ENCODE measurements at places on chromosomes 2 and 18. TPM values are rescaled to one million over a fixed set of nuclear protein-coding genes. Genes with fewer than 3 reads are reported as not detected.

HOXD13 gene
- total RNA-seq: not detected

RBM44 gene
- 0.19 TPM for total RNA-seq

C2orf81 gene
- 4.6 TPM for total RNA-seq

ACAA2 gene
- 123 TPM for total RNA-seq

DQX1 gene
- 0.74 TPM for total RNA-seq

TCF23 gene
- not detected for total RNA-seq

LTBP1 gene
- 34.1 TPM for total RNA-seq

WNT6 gene
- total RNA-seq: not detected

RNF25 gene
- total RNA-seq: 22.1 TPM

SPDYA gene
- 0.42 TPM for total RNA-seq

NAT8 gene
- not detected for total RNA-seq

KCNE4 gene
- total RNA-seq: not detected

CFC1 gene
- not detected for total RNA-seq

POTEJ gene
- not detected for total RNA-seq

GATA6 gene
- not detected for total RNA-seq

MYOM1 gene
- 0.38 TPM for total RNA-seq

CYP27A1 gene
- 4.2 TPM for total RNA-seq

TUBA4B gene
- total RNA-seq: 0.14 TPM

EHBP1 gene
- 47.9 TPM for total RNA-seq

CNGA3 gene
- not detected for total RNA-seq

LAMA3 gene
- 4.9 TPM for total RNA-seq

PDK1 gene
- 26.5 TPM for total RNA-seq

TUBA3E gene
- 0.66 TPM for total RNA-seq

AP1S3 gene
- 25.5 TPM for total RNA-seq

CNDP1 gene
- not detected for total RNA-seq

ITGA4 gene
- total RNA-seq: 2.4 TPM

SAG gene
- total RNA-seq: not detected

HOXD10 gene
- total RNA-seq: not detected

CTIF gene
- 9.6 TPM for total RNA-seq

SLC8A1 gene
- total RNA-seq: 2.5 TPM

FKBP7 gene
- 8.3 TPM for total RNA-seq

HSBP1L1 gene
- total RNA-seq: not detected

SCN3A gene
- total RNA-seq: not detected
